ENCODE measurements at places on chromosomes 2 and 18.

GRCh38 chr2:100185105-100185504, 42.7 kb upstream of the AFF3 start:
- DNase-seq: no peak
- H3K27me3 ChIP-seq: no peaks in the 10 kb centered on the region
- H3K36me3 ChIP-seq: no peaks in the 10 kb centered on the region
- no peak overlapping the region for H3K27ac ChIP-seq
- no peak overlapping the region for H3K4me3 ChIP-seq

DNA sequence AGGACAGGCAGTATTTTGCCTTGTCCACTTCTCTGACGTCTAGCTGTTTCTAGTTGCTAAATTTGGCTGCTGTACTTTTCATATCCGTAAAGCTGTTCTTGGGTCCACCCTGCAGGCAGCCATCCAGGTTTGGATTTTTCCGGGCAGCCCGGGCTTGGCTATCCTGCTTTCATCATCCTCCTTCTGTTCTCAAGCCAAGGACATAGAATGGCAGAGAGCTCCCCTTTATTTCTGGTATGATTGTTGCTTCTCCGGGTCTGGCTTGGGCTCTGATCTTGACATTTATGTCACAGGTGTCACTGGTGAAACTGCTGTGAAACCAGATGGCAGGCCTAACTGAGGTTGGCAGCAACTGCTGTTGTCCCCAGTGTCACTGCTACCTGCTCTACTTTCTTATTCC, 35.5 kb downstream of the SCN2A start:
- peak; percentile 73 for DNase-seq

DNA sequence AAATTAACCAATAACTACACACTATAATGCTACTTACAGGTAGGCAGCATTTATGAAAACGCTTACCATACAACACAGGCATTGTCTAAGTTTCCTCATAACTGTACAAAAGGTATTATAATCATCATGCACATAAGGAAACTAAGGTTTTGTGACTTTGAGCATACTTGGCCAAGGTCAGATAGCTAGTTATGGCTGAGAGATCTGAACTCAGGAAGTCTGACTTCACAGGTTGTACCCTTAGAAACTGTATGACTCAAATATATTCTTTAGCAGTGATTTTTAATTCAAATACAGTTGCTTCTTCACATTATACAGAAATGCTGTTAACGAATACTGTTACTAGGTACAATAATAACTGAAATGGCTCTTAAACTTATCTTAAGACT, 89.3 kb downstream of the TRIP12 start:
- H3K27me3 ChIP-seq: no peaks in the 10 kb centered on the region
- no peak overlapping the region for H3K27ac ChIP-seq
- no peak for DNase-seq
- no peaks in the 10 kb centered on the region for H3K36me3 ChIP-seq
- H3K4me1 ChIP-seq: peaks cover 35% of the 10 kb centered on the region
- H3K4me3 ChIP-seq: no peak overlapping the region

DNA sequence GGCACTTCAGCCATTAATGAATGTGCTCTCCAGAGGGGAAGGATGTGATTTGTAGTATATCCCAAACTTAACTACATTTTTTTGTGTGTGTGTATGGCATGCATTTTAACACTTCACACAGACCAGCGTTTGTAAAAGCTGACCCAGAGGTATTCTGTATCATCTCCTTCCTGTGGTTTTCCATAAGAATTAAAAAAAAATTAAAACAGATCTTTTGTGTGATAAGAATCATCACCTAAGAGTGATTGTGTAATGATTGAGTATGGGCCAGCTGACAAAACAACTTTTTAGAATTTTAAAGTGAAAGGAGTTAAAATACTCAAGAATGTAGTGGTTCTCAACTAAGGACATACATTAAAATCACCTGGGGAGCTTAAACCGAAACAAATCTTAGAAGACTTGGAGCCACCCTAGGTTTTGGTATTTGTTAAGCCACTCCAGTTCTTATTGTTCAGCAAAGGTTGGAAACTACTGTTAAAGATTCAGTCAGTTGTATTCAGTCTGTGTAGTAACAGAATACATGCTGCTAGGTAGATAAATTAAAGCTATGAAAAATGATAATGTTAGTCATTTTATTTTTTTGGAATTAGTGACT, 120.1 kb downstream of the HAUS1 start:
- no peak for DNase-seq
- no peaks in the 10 kb centered on the region for H3K27me3 ChIP-seq
- no peak overlapping the region for H3K4me3 ChIP-seq
- no peaks in the 10 kb centered on the region for H3K4me1 ChIP-seq

DNA sequence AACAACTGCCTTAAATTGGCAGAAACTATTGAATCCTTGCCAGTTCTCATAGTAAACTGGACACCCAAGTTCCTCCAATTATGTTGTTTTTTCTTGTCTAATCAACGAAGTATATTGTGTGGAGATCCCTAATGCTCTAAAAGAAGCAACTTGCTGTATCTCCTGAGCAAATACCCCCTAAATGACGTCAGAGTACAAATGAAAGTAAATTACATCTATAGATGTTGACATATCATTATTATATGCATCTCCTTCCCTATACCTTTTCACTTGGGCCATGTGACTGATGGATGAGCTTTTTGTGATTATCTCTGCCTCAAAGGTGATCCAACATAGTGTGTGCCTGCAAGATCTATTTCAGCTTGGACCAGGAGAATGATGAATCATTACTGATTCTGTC, 159.4 kb downstream of the CCDC148 start:
- H3K4me3 ChIP-seq: no peak overlapping the region
- H3K36me3 ChIP-seq: no peaks in the 10 kb centered on the region
- no peaks in the 10 kb centered on the region for H3K4me1 ChIP-seq
- no peak overlapping the region for H3K27ac ChIP-seq
